CD4-positive, alpha-beta T cell treated with Interleukin-17A for 4 hours (primary cell): ENCODE measurements at places on chromosomes 3 and 15.

DNA sequence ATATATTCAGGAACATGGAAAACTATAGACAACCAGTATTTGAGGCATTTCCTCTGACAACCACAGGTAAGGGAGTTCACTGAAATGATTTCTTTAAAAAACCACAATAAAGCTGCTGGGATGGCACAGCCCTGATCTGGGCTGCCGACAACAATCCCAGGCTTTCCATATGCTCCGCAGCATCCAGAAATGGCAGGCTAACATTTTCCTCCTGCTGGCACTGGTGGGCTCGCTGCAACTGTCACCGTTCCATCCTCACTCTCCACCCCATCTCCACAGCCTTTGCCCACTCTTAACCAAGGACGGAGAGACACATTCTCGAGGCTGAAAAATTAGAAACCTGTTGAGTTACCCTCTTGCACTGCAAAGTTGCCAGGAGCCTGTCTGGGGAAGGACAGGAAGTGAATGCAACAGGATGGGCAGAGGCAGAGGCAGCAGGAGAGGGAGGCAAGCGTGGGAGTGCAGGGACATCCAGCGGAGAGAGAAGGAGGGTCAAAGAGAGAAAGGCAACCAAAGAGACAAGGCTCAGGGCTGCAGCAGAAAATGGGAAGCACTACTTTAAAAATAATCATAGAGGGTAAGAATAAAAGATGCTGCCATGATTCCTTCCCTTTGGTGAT, 79.0 kb upstream of the ARRDC4 start:
- DNase-seq, result no peak

GRCh38 chr15:36761132-36761847, 181.9 kb downstream of the CDIN1 start:
- DNase-seq, result no peak

DNA sequence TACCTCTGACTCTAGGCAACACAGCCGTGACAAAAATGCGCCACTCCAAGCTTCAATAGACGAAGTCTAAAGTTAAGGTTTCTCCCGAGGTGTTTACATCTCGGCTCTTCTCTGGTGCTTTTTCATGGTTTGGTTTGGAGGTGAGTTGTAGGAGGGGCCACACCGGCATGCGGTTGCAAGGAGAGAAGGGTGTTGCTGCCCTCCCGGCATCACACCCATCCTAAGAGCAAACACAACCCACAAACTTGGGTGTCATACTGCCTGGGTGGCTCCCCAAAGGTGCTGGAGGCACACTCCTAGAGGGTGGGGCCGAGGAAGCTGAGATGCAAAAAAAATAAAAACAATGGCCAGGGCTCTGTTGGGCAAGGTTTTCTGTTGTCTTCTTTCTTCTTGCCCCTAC, 225.2 kb upstream of the ICE2 start:
- DNase-seq, result peak; percentile 64

- peak; percentile 58 for DNase-seq
Observed at GRCh38 chr3:10238345-10239183, 9.7 kb upstream of the TATDN2 start.

DNA sequence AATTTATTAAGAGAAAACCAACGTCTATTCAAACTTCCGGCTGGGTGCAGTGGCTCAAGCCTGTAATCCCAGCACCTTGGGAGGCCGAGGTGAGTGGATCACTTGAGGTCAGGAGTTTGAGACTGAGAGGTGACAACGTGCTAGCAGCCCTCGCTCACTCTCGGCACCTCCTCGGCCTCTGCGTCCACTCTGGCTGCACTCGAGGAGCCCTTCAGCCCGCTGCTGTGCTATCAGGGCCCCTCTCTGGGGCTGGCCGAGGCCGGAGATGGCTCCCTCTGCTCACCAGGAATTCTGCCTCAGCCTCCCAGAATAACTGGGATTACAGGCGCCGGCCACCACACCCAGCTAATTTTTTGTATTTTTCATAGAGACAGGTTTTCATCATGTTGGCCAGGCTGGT, 58.7 kb downstream of the USF3 start:
- no peak for DNase-seq

DNA sequence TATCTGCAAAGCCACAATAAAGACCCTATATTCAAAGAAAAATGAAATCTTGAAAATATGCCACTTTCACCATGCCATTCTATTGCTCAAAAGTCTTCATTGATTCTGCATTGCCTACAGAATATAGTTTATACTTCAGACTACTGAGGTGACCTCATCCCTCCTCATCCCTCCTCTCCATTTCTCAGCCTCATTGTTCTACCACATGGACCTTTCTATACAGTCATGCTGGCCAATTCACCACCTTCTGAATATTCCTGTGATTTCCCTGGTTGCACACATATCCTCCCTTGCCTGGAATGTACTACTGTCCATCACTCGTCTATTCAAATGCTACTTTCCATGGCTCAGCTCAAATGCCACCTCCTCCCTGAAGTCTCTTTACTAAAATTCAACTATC, 3.5 kb upstream of the COL8A1 start:
- no peak for DNase-seq

DNA sequence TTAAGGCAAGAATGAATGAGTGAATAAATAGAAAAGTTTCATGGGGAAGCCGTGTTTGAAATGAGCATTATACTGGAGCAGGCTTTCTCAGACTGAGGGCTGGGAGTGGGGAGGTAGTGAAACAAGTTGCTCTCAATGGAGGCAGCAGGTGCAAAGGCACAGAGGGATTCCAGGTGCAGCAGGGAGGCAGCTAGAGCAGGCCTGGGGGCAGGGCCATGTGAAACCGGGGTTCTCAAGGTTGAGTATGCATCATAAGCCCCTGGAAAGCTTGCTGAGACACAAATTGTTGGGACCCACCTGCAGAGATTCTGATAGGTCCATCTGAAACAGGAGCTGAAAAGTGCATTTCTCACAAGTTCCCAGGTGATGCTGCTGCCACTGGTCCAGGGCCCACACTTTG, 45.3 kb downstream of the BFSP2 start:
- DNase-seq, result no peak

GRCh38 chr3:111676211-111677006, 81.3 kb upstream of the ZBED2 start:
- peak; percentile 19 for DNase-seq

GRCh38 chr3:48456456-48456855, 9.9 kb downstream of the ATRIP start:
- DNase-seq, result no peak

GRCh38 chr15:96353930-96354730, 23.6 kb downstream of the NR2F2 start:
- no peak for DNase-seq

DNA sequence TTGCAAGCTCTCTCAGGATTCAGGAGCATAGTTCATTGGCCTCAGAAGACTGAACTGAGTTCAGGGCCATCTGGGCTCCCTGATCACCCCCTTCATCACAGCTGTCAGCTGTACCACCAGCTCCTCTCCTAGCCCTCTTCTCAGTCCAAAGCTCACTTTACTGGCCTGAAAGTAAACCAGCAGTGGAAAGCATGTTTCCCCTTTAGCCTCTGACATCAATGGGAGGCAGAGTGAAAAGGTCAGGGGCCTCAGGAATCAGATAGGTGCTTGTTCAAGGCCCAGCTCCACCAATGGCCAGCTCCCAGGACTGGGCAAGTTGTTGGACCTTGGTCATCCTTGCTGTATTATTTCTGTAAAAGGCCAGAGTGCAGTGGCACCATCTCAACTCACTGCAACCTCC, 223.4 kb downstream of the TLE3 start:
- no peak for DNase-seq

DNA sequence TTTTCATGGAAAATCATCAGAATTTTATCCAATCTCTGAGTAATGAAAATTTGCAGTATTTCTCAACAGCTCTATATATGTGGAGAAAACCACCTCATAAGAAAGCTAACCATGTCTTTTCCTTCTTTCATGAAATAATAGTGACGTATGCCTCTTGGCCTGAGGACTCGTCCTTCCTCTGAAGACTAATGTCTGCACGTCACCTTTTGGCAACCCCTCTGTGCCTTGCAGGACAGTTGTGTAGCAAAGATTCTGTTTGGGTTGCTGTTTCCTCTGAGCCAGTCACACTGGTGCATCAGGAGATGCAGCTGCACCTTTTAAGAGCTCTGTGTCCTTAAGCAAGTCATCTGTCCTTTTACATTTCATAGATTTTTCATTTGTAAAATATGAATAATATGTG, 168.9 kb downstream of the TIGIT start:
- no peak for DNase-seq

DNA sequence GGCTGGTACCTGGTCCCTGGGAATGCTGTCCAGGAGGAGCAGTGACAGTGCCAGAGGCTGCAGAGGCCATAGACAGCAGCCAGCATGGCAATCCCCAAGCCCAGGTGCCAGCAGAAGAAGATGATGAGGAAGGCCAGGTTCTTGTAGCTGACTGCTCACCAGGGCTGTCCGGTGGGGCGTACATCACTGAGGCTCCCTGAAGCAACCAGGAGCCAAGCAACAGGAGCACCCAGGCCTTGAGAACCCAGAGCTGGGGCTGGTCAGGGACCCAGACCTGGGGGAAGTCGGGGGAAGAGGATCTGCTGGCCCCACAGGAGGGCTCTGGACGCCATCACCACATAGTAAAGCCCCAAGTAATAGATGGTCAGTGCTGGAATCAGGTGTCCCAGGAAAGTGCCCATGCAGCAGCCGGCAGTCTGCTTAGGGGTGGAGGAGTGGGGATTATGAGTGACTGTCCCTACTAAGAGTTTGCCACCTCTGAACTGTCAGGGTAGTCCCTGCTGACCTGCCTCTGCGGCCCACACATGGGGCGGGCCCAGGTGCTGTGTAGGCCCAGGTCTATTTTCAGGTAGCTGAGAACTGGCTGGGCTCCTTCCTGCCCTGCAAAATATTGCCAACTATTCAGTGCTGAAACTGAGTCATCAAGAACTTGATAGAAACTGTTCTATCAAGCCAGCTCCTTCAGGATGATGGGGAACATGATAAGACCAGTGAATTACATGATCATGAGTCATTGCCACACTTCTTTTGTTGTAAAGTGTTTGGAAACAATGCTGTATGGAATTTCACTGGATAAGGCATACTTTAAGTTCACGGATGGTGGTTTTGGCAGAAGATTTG, 68.7 kb downstream of the CHRD start:
- DNase-seq, result no peak

DNA sequence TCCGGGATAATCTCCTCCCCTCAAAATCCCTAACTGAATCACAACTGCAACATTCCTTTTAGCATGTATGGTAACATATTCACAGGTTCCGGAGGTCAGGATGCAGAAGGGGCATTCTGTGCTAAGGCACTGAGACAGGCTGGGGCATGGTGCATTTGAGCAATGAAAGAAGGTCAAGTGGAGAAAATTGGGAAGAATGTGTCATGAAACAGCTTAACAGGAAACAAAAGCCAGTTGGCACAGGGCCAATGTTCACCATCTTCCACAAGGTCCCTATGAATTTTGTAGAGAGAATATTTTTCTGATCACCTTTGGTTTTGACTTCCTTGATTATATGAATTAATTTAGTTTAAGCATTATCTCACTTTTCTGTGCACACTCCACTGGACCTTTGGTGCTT, 587.7 kb upstream of the NR2F2 start:
- DNase-seq, result no peak

DNA sequence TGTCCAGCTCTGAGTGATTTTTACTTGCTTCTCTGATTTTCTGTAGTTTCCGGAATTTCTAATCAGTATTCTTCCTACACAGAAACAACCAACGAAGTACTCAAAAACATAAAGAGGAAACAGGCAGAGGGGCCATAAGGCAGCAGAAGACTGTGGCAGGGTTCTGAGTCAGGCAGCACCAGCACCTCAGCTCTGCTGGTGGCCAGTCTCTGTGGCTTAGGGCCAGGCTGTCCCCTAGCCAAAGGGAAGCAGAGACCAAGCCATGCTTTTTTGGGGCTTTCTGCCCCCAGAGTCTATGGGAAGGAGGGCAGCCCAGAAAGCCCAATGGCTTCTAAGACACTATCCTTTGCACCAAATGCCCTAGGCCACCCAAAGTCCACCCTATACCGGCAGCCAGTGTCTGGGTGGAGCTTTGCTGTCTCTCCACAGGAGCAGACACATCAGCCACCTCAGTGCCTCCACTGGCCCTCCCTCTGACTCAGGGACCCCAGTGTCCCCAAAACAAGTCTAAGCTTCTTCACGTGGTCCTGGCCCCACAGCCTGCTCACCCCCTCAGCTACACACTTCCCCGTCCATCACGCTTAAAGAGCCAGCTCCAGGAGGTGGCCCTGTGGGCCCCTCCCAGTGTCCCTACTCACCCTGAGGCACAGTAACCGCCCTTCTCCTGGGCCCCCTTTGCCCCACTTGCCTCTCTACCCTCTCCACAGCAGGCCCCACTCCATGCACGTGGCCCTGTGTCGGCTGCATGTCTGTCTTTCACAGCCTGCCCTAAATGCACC, 46.2 kb downstream of the CCDC12 start:
- no peak for DNase-seq

GRCh38 chr3:134603480-134603879, 47.3 kb downstream of the KY start:
- no peak for DNase-seq

- DNase-seq, result no peak
Observed at GRCh38 chr15:29978411-29979382, 104.1 kb upstream of the GOLGA8J start.

DNA sequence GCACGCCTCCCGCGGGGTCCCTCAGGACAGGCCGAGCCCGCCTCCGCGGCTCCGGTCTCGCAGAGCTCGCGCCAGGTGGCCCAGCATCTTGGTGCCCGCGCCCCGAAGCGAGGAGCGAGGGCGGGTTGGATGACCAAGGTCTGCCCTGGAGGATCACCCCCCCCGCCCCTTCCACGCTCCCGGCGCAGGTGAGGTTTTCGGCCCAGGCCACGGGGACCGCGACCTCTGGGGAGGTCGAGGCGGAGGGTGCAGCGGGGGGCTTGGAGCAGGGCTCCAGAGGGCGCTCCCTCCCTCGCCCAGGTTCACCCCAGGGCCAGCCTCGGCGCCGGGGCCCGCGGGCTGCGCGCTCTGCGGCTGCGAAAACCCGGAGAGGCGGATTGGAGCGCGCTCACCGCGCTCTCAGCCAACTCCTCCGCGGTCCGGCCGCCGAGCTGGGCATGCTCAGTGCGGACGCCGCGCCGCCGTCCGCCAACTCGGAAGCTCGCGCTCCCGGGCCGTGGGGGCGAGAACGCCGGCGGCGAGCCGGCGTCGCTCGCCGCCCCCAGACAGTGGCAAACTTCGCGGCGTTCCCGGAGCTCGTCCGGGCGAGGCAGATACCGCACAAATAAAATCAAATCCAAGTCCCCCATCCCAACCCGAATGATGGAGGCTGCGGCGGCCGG, at the start of gene MED12L:
Gene MED12L (plus strand): TSS at position 438 of the 662 bp plus-strand sequence. CDS start 1,263 bp downstream, outside the sequence.
- DNase-seq, result peak; percentile 50

- no peak for DNase-seq
Observed at GRCh38 chr3:42743204-42743995, 29.7 kb downstream of the CCDC13 start.

DNA sequence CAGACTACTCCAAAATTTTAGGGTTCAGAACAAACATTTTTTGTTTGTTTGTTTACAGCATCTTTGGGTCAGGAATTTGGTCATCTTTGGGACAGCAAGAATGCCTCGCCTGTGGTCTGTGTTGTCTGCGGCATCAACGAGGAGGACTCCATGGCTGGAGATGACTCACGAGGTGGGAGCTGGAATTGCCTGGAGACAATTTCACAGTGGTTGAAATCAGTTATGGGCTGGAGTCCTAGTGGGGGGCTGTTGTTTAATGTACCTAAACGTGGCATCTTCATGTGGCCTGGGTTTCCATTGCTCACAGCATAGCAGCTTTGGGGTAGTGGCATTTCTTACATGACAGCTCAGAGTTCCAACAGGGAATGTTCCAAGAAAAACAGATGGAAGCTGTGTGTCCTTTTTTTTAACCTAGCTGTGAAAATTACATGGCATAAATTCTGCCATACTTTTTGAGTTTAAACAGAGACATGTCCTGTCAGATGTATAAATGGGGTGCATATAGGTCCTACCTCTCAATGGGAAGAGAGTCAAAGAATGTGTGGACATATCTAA, 507.3 kb upstream of the CBLB start:
- no peak for DNase-seq

GRCh38 chr15:90001683-90002427, 731 bp downstream of the ZNF710 start:
- DNase-seq, result peak; percentile 72
